ENCODE measurements at places on chromosomes 2 and 18.

DNA sequence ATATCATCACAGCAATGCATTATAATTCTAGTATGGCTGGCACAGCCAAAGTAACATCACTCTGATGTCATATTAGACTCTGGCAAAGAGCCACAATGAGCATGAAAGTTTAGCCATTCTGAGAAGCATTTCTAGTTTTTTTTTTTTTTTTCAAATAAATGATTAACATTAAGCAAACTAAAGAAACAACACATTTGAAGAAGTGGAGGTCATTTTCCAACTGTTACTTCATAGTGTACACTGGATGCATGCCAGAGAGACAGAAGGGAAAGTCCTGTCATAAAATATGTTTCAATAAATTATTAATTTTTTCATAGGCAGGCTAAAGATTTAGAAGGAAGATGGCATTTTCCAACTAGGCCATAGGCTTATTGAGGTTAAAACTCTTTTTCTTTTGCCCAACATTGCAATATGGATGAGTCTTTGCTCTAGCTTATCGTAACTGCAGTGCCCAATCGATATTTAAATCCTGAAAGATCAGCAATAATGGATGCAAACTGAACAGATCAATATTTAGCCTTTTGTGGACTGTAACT, 1630.4 kb upstream of the ACVR2A start:
- DNase-seq, result no peak

GRCh38 chr18:5825663-5826062, 69.7 kb downstream of the TMEM200C start:
- DNase-seq, result no peak

GRCh38 chr2:183359867-183360266, 235.6 kb downstream of the NUP35 start:
- DNase-seq, result no peak

DNA sequence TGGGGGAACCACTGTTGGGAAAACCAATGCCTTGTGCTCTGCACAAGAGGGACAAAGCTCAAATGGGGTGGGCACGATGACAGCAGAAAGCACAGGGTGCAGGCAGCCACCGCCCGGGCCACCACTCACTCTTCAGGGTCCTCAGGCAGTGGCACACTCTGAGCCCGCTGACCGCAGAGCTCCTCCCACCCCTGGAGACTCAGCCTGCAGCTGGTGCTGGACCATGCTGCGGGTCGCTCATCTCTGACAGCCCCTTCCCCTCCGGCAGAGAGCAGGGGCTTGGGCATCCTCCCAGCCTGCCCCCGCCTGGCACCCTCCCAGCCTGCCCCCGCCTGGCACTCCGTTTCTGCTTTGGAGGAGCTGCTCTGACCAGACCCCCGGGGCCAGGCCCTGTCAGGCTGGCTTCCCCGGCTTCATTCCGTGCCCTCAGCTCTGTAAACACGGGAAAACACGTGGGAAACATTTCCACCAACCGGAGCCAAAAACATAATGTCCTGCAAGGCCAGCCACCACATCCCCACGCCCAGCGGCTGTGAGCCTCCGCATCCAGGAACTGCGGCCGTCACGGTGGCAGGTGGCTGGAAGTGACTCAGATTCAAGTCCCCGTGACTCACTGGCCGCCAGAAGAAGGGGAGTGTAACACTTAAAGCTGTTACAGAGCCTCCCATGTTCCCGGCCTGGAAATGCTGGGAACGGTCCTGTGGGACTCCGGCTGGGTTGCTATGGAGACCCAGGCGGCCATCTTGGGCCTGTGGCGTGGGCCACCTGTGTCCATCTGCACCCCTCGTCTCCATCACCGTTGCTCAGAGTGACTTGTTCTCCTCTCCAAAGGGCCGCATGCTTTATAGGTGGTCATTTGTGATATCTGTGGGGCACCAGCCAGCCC, 6.8 kb upstream of the SNED1 start:
- DNase-seq, result no peak

DNA sequence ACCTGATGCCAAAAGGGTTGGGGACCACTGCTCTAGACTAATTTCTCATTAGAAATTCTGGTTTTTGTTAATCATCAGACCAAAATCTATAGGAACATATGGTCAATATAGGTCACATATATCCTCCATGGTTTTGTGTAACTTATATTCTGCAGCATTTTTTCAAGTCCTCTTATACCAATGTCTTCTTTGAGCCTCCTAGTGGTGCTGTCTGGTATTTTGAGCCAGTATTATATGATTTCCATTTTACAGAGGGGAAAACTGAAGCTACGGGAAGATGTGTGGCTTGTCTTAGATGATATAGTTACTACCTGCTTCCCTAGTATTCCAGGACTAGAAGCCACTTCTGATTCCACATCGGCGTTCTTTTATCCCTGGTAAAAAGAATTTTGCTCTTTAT, 13.8 kb downstream of the MAPK4 start:
- DNase-seq, result no peak
